ENCODE measurements at places on chromosomes 16 and 17.

DNA sequence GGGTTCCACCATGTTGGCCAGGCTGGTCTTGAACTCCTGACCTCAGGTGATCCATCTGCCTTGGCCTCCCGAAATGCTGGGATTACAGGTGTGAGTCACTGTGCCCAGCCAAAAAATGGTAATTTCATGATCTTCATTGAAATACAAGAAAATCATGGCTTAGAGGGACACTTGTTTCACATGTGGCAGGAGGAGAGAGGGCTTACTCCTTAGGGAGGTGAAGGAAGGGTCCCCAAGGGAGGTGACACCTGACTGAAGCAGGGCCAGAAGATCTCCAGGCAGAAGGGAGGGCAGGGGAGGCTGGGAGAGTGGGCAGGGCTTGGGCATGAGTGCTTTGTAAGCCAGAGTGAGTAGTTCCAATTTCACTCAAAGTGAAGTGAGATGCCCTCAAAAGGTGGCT is 20.0 kb upstream of the ITGAX start:
- DNase-seq = no peak

DNA sequence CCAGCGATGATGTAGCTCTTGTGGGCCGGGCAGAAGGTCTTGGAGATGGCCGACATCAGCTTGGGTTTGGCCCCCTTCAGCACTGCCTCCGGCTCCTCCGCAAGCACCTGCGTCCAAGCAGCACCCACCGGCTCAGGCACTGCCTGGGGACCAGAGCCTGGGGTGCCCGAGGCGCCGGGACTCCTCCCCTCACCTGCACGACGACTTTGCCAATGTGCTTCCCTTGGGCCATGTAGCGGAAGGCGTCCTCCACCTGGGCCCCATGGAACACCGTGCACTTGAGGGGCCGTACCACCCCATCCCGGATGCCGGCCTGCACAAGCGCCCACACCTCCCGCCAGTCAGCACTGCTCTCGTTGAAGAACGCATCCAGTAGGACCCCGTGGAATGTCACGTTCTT is 15.0 kb downstream of the FASN start:
- no peak for DNase-seq

- DNase-seq = peak; percentile 35
Observed at GRCh38 chr17:10208604-10209193, 10.3 kb upstream of the GAS7 start.

GRCh38 chr16:11517961-11518360 is 68.8 kb downstream of the LITAF start:
- DNase-seq = no peak

DNA sequence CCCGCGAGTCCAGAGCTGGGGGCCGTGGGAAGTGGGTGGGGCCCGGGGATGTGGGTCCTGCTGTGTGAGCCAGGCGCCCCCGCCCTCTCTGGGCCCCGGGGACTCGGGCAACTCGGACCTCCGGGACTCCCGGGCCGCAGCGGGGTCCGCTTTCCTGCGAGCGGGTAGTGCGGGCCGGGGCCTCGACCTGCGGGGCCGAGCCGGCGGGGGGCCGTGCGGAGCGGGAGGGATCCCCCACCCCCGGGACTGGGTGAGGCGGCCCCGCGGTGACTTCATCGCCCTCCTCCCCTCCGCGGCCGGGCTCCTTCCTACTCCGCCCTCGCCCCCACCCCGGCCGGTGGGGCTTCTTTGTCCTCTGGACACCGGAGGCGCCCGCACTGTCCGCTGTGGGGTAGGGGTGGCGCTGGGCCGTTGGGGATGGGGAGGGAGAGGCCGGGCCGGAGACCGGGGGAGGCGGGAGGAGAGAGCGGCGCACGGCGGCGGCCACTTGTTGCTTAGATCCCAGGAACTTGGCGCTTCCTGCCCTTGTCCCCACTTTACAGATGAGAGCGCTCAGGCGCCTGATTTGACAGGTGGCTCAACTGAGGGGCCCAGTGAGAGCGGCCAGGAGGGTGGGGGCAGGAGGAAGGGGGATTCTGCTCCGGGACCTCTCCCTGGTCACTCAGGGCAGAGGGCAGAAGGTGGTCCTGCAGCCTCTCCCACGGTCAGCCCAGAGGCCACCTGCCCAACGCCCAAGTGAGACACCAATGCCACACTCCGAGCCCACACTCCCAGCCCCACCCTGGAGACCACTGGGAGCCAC is 874 bp downstream of the CMTM3 start:
- peak; percentile 59 for DNase-seq

DNA sequence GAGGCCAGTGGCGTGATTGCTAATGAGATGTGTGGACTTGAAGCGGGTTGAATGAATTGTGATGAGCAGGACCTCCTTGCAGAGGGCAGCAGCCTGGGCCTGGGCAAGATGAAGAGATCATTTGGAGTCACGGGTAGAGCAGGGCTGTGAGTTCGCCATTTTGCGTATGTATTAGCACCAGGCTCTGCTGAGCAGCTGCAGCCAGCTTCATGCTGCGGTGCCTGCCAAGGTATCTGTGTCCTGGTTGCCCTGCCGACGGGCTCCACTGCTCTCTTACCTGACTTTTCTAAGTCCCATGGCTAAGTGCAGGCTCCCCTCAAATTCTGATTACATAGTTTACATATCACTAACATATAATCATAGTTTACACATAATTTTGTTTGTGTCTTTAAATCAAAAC is 295.7 kb downstream of the SNX29 start:
- no peak for DNase-seq

- peak; percentile 15 for DNase-seq
Observed at GRCh38 chr16:2776500-2777139, 460 bp downstream of the ELOB start.

DNA sequence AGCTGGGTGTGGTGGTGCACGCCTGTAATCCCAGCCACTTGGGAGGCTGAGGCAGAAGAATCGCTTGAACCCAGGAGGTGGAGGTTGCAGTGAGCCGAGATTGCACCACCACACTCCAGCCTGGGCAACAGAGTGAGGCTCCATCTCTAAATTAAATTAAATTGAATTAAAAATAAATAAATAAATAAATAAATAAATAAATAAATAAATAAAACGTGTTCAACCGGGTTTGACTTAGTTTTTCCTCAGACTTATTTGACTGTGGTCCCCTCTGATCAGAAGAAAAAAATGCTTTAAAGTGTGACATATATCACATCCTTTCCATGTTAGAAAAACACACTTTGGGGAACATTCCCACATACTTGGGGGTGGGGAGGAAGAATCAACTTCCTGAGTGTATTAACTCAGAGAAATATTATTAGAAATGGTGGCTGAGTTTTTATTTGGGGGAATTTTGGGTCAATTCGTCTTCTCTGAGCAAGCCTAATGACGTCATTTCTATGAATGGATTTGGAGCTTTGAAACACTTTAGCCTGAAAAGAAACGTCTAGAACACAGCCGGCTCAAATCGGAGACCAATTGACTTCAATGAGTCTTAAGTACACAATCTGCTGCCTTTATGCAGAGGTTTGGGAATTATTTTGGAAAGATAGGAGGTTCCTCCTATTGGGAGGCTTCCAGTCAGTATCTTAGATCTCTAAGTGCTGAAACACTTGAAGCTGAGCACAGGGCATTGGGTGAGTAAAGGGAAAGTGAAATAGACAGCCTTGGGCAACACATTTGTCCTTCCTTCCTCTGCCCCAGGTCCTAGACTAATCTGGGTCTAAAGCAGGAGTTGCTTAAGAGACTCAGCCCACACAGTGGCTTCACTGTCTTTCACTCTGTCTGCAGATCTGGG is 132.6 kb downstream of the PITPNC1 start:
- DNase-seq = peak; percentile 92

DNA sequence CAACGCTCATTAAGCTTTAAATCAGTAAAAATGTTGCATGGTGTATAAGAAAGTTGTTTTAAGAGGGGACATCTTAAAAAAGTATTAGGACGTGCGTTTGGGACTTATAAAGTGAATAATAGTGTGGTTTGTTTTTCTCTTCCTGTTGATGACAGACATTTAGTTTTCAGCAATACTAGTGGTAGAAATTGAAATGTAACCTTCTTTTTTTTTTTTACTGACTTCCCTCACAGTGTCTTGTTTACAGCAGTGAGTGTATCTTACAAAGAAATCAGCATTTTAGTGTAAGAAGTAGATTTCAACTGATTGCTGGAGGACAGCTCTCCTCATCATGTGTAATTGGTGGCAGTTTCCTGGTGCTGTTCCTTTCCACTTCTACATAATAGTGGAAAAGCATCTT is 39.6 kb downstream of the CYLD start:
- DNase-seq = no peak

- DNase-seq = no peak
Observed at GRCh38 chr17:10286324-10286723, 86.5 kb downstream of the MYH13 start.

GRCh38 chr16:86722970-86723369 is 144.6 kb downstream of the FOXL1 start:
- DNase-seq = no peak

DNA sequence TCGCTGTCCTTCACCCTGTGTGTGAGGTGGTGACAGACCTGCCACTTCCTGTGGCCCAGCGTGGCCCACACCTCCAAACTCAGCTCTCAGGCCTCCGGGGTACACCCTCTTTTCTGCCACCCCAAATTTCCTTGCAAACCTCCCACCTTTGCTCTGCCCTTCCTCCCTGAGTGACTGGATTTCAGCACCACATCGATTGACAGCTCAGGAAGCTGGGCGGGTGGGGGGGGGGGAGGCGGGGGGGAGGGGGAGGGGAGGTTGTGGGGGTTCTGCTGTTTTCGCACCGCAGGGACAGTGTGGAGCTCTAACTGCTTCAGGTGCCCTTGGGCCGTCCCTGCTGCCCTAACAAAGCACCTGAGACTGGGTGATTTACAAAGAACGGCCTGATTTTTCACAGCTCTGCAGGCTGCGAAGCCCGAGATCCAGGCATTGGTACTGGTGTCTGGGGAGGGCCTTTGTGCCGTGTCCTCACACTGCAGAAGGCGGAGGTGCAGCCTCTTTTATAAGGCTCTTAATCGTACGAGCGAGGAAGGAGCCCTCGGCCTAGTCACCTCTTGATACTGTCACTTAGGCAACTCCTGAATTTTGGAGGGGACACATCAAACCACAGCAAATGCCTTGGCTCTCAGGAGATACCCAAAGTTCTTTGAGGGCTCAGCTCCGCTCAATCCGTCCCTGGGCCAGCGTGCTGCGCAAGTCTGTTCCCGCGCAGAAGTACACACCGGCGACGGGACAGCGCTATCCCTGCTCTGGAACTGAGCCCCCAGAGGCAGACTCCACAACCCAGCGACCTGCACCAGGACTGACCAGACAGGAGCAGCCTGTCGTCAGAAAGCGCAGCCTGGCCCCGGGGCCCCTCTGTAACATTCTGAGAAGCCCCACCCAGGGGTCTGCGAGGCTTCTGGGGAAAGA is 3.6 kb downstream of the NDUFAF8 start:
- DNase-seq = no peak

DNA sequence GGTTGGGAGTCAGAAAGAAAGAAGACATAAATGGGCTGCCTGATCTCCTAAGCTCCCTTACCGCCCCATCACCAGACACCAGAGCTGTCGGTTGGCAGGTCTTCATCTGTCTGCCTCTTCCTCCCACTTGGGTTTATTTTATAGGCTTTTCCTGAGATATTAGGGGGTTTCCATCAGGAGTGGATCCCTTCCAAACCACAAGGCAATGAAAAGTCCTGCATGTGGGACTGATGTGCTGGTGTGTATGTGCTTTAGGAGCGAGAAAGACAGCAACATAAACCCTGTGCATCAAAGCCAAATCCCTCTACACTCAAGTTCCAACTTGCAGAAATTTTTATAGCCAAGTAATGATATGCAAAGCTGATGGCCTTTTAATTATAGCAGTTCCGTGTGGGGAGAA is 389.5 kb downstream of the SLC39A11 start:
- DNase-seq = no peak

DNA sequence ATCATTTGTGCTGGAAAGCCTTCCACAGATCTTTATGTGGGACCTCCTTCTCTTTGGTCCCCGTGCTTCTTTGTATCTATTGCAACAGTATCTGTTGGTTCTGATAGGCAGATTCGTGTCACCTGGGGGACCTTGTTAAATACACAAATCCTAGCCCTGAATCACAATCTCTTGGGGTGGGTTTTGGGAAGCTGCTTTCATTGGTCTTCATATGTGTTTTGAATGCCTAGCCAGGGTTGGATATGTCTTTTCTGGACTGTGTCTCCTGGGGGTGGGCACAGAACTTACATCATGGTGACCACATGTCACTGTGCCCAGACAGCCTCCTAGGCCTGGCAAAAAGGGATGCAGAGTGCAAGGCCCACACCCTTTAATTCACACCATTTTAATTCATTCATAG is 81.0 kb upstream of the HNF1B start:
- DNase-seq = no peak
